NCI-H146 (cell line): ENCODE measurements at places on chromosomes 5 and 9.

GRCh38 chr5:75660678-75661465, 49.6 kb downstream of the ANKDD1B start:
- DNase-seq, result no peak

DNA sequence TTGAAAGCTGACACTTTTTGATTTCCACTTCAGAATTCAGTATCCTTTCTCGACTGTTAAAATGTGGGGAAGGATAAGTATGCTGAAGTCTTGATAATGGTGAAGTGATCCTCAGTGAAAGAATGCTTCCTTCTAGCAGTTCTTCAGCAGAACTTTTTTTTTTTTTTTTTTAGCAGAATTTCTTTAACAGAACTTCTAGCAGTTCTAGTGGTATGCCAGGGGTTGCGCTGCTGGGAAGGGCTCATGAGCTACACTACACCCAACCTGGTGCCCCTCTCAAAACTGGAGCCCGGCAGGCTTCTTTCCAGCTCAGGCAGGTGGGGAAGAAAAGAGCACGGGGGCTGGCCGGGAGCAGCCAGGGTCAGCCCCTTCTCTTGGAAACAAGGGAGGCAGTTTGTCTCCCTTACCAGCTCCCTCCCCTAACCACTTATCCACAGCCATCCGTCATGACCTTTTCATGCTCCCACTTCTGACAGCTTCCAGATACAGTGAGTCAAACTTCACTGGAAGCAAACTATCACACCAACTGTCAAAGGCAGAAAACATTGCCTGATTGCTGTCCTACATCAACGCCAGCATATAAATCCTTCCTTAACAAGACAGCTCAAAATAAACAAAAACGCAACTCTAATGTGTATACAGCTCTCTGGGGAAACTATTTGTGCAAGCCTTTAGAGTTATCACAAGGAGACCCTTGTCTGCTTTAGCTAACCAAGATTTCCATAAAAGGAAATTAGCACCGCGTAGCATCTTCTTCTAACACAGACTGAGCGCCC, 211.5 kb downstream of the GAPVD1 start:
- no peak for DNase-seq

GRCh38 chr5:122736086-122736845, 38.6 kb upstream of the SNX2 start:
- DNase-seq, result no peak

DNA sequence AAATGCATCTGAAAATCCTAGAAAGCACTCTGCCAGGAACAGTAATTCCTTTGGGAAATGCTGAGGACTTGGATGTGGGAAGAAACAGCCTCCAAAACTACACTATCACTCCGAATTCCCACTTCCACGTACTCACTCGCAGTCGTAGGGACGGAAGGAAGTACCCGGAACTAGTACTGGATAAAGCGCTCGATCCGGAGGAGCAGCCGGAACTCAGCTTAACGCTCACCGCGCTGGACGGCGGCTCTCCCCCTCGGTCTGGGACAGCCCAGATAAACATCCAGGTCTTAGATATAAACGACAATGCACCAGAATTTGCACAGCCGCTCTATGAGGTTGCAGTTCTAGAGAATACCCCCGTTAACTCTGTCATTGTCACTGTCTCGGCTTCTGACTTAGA, 786 bp downstream of the PCDHB3 start:
- no peak for DNase-seq

DNA sequence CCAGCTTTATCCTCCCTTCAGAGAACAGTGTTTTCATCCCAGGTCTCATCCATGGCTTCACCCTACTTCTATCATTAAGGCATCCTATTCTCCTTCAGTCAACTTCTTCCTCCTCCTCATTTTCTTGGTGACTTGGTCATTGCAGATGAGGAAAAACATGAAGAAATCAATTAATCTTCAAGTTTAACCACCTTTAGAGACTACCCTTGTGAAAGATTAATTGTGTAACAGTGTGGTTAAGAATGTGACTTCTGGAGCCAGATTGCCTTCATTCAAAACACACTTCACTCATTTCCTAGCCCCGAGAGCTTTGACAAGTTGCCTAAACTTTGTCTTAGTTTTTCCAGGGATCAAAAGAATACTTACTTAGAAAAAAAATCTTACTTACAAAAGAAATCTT, 110.0 kb downstream of the STK32A start:
- no peak for DNase-seq

- no peak for DNase-seq
Observed at GRCh38 chr5:105015098-105015497, 1452.5 kb upstream of the NUDT12 start.

DNA sequence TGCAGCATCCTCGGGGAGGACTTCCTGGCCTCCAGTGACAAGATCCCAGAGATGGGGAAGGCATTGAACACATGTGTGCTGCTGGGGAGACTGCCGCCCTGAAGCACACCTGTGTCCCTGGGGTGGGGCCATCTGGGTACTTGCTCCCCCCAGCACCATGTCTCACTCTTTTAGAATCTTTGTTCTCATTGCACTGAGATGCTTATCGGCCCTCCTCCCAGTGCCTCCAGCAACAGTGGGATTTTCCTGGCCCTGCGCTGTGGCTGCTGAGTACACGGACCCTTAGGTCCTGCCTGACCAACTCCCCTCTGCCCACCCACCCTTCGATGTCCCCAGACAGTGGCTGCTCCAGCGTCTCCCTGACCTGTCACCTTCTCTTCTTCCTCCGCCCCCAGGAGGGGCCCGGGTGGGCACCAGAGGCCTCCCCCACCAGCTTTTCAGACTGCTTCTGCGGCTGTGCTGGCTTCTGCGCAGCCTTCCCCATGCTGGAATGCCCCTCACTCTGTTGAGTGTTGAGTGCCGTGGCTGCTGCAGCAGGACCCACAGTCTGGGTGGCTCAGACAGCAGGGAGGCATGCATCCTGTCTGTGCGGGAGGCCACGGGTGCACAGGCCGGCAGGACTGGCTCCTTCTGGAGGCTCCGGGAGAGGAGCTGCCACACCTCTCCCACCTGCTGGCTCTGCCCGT, 145.9 kb upstream of the IRX2 start:
- no peak for DNase-seq

GRCh38 chr9:29456940-29457339, 1883.7 kb upstream of the C9orf72 start:
- no peak for DNase-seq

DNA sequence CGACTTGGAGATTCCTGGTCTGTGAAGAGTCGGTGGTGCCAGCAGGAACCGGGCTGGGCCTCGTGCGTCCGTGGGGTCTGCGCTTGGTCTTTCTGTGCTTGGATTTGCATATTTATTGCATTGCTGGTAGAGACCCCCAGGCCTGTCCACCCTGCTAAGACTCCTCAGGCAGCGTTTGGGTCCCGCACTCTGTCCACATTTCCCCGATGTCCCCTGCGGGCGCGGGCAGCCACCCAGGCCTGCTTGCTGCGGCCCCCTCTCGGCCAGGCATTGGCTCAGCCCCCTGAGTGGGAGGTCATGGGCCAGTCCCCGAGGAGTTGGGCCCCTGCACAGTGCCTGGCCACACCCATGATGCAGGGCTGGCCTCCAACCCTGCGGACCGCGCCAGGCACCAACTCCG, 27.4 kb upstream of the CTNND2 start:
- no peak for DNase-seq

DNA sequence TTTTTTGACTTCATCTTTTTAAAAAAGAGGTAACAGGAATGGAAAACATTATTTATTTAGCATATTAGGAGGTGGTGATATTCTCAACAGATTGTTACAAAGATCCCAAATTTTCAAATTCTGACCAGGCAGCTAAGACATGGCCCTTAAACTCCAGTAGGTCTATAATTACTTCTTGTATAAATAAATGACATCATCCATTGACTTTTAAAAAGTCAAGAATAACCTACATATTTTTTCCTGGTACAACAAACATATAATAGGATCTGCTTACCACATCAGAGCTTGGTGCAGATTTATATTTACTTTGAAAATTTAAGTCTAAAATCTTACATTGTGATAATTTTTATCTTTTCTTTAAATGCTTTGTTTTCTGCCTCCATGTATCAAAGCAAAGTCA, 92.2 kb upstream of the TRPM3 start:
- no peak for DNase-seq

GRCh38 chr9:109181284-109181683, 14.2 kb upstream of the FRRS1L start:
- no peak for DNase-seq

- no peak for DNase-seq
Observed at GRCh38 chr5:151461312-151461711, 13.9 kb downstream of the SLC36A1 start.

DNA sequence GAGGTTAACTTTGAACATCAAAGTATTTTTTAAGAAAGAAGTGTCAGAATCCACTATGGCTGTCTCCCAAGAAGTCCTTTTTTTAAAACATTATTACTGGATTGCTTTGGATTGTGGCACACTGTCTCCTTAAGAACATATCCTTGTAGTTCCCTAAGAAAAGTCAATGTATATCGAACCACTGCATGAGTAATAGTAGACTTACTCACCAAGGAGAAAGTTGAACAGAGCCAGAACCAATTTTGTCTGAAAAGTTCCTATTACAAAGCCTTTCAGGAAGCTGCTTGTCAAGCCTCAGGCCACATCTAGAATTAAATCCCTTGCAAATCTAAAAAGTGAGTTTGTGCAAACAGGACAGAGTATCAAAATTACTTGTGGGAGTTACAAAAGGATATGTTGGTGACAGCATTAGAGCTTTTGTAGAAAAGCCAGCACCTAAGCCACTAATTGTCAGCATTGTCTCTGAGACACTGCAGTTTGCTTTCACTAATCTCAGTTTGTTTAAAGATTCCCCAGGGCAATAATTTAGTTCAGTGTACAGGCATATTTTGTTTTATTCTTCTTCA, 195.4 kb downstream of the MPDZ start:
- DNase-seq, result peak; percentile 80

DNA sequence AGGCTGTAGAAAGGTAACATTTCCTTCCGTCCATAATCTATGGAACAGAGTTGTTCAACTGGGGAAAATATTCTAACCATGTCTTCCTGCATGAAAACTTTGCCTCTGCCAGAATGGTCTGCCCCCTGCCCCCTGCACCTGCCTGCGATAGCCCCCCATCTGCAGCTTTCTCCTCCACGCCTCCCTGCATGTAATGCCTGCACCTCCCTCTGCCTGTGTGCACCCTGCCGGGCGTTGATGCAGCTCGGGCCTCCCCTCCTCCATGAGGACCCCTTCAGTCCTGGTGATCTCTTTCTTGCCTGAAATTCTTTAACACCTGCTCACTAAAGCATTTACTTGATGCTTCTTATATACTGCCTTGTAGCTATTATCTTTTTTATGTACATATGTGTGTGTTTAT, 266.2 kb downstream of the ARHGEF28 start:
- DNase-seq, result no peak

DNA sequence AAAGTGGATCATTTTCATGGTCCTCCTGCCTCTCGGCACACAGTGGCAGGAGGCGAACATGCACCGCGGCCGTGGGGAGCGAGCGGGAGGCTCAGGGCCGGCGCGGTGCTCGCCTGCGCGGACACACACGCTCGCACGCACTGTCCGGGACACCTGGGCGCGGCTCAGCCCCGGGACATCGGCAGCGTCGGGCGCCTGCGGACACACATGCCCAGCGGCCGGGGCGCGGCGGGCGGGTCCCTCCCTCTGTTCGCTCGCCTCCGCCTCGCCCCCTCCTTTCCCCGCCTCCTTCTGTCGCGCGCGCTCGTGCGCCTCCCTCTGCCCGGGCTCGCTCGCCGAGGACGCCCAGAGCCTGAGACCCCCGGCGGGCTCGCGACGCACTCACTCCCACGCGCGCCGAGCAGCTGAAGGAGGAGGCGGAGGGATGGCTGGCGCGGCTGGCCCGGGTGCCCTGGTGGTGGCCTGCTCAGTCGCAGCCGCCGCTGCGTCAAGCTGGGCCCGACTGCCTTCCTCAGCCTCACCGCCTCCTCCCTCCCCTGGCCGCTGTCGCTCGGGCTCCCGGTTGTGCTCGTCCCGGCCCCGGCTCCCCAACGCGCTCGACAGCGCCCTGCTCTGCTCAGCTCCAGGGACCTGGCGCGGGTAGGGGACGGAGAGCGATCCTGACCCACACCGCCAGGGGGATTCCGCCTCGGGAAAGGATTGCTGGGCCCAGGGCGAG, at the start of gene FRMD3:
TSS of gene FRMD3 (minus strand) at position 230 of the 718 bp plus-strand sequence. CDS start at position 60, 170 bp downstream.
- DNase-seq, result peak; percentile 81

GRCh38 chr9:20331095-20331685, 291.1 kb downstream of the MLLT3 start:
- DNase-seq, result no peak

DNA sequence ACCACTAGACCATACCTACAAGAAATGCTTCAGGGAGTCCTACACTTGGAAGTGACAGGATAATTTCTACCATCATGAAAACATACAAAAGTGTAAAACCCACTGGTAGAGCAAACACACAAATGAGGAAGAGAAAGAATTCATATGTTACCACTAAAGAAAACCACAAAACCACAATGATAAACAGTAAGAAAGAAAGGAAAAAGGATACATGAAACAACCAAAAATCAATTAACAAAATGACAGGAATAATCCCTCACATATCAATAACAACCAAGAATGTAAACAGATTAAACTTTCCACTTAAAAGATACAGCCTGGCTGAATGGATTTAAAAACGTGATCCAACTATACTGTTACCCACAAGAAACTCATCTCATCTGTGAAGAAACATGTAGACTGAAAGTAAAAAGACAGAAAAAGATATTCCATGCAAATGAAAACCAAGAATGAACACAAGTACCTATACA, 83.4 kb downstream of the LPAR1 start:
- no peak for DNase-seq
